ENCODE measurements at places on chromosomes 11 and 22. TPM values are rescaled to one million over a fixed set of nuclear protein-coding genes. Genes with fewer than 3 reads are reported as not detected.

DNA sequence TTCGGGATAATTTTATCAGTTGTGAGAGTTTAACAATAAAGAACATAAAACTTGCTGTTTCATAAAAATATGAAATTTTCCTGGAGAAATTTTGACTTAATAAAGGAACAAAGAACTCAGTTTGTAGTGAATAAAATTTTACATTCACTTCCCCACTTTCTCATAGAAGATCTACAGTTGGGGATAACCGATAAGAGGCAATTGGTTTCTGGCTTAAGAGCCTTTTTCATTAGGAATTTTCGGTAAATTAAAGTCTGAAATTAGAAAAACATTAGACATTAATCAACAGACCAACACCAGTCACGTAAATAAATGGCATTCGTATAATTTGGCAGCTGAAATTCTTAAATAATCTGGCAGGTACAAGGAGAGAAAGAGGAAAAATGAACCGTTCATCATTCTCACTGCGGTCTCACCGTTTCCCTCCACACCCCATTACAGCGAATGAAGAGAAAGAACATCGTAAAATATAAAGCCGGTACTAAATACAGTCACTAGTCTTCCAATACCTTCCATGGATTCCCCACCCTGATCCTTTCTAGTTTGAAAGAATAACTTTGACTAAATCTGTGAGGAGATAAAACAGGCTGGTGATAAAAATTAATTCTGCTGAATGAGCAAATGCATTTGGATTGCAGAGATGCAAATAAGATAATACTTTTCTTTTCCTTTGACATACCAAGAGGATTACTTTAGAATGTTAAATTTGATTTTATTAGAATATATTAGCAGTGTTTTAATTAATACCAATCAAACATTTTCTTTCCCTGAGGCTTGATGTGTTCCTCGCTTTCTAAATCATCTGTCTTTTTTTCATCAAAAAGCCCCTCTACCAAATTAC lies 19.5 kb downstream of the BLID start:
- DNase-seq, result no peak

GRCh38 chr11:124745270-124745834 lies 5.6 kb downstream of the NRGN start:
- DNase-seq, result no peak

- DNase-seq, result no peak
Observed at GRCh38 chr11:28366549-28367346, 258.6 kb downstream of the METTL15 start.

DNA sequence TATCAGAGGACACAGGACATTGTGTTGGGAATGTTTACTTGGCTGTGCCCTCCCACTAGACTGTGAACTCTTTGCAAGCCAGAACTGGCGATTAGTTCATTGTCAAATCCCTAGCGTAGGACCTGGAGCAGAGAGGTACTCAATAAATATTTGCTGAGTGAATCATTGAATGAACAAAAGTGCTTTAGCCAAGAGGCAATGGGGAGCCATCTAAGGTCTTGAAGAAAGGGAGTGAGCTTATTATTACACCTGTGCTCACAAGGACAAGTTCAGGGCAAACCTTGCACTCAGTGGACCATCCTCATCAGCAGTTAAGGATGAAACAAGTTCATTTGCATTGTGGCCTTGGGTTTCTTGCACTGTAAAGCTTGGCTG lies 1.1 kb upstream of the RASSF10 start:
- no peak for DNase-seq

Gene RSF1
- 58.6 TPM for total RNA-seq
